Hepatic stellate cell (primary cell): ENCODE measurements at places on chromosomes 16 and 17.

- no peak for DNase-seq
These were observed 603.4 kb downstream of the KCNJ2 start for GRCh38 chr17:70772761-70773160.

DNA sequence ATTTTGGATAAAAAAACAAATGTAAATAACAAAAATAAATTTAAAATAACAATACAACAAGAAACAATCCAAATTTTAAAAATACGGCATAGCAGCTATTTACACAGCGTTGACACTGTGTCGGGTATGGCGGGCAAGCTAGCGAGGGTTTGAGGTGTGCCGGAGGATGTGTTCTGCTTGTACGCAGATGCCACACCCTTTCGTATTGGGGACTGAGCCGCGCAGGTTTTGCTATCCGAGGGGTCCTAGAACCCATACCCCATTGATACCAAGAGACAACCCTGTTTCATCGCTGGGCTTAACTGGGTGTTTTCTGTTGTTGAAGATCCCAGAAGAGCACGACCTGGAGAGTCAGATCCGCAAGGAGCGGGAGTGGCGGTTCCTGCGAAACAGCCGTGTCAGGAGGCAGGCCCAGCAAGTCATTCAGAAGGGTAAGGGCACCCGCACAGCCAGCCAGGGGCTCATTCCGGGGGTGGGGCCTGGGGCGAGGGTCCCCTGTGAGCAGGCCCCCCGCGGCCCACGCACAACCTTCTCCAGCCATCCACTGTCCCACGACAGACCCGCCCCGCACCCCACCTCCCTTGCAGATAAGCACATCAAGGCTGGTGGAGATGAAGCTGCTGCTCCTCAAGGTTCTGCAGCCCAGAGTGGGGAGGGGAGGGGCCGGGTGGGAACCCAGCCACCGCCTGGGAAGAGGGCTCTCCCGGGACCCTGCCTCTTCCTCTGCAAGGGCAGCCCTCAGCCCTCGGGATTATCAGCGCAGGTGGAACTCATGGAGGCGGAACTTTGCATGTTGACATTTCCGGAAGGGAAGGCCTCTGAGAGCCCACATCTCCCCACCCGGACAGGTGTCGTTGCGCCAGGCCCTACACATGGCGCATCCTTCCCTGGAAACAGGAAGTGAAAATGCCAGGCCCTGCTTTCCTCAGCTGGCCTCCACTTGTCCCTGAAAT, 51.2 kb upstream of the CHMP6 start:
- no peak for DNase-seq

DNA sequence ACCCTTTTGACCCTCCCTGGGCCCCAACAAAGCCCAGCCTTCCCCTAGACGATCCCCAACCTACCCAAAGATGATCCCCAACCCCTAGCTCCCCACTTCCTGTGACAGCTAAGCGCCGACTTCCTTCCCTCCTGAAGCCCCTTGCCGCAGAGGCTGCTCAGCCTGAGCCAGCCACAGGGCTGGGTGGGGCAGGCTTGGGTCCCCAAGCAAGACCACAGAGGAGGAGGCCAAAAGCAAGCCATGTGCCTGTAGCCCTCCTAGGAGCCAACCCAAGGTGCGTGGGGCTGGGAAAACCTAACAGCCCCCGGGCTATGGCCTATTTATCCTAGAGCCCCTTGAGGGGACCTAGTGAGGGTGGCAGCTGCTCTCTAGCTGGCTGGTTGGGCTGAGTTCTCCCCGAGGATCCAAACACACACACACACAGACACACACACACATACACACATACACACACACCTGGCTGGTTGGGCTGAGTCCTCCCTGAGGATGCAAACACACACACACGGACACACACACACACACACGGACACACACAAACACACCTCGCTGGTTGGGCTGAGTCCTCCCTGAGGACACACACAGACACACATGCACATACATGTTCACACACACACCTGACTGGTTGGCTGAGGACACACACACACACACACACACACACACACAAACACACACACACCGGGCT, 4.8 kb downstream of the ARRB2 start:
- DNase-seq = no peak

DNA sequence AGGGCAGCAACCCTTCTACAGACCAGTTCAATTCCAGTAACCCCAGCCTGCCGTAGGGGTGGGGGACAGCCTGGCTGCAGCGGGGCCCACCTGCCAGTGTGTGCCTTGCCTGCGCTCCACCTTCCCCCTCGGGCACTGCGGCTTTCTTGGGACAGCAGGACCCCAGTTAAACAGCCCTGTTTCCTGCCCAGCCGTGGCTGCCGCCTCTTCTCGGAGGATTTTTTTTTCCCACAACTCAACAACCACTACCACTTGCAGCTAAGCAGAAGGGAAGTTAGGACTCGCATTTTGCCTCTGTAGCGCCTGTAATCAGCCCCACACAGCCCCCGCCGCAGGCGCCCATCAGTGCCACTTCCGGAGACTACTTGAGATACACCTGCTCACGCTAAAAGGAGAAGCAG, 76.1 kb downstream of the RAI1 start:
- DNase-seq = no peak

DNA sequence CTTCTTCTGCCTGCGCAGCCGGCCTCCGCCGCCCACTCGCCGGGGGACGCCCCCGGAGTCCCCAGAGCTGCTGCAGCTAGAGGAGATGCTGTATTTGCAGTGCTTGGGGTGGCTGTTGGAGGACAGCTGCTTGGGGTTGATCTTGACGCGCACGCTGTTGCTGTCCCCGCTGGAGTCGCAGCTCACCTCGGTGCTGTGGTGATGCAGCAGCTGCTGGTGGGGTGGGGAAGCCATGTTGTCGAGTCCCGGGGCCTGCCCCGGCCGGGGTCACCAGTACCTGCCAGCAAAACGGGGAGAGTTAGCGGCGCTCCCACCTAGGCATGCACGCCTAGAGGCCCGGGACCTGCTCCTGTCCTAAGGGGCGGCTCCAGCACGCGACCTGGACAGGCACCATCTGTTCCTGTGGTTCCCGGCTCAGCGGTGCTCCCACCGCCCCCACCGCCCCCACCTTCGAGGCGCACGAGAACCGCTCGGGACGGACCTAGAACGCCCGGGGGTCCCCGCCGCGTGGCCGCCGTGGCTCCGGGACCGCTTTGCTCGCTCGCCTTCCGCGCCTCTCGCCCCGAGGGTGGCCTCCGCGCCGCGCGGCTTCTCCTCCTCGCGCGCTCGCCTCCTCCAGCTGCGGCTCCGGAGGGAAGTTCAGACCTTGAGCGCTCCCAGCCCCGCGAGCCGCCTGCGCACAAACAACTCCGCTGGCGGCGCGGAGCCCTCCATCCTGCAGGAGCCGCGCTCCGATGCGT, 863 bp downstream of the ADCY9 start:
- DNase-seq = peak; percentile 86

DNA sequence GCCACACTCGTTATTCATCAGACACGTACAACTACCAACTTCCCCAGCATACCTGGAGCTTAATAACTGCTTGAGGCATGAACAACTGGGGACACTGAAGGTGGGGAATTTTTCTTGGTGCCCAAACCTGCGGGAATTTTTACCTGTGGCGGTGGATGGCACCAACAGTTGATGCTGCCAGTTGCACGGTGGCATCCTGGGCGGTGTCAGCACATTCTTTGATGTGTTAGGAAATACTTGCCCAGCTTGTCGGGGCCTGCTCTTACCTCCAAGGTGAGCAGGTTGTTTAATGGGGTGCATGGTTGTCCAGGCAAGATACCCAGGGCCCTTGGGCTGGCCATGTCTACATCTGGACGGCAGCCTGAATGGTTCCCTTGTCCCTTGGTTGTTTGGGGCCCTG, 79.6 kb downstream of the CRISPLD2 start:
- DNase-seq = no peak

- DNase-seq = no peak
These were observed 6.8 kb upstream of the CAVIN1 start for GRCh38 chr17:42429726-42430447.

GRCh38 chr16:66052745-66053144, 313.7 kb upstream of the CDH5 start:
- DNase-seq = no peak

- no peak for DNase-seq
These were observed 551.1 kb upstream of the CDH11 start for GRCh38 chr16:65672960-65673359.

DNA sequence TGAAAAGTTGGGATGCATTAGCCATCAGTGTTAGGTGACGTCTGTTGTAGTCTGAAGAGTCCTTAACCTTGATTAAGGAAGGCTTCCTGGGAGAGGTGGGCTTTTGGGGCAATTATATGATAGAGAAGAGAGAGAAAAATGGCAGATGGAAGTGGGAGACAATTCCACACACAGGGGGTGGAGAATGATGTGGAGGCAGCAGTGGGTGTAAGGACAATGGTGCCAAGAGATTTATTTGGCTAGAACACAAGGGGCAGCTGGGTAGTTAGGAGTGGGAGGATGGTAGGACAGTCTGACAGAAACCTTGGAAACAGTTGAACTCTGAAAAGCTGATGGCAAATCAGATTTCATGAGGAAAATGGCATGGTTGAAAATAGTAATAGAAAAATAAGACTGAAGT, 10.7 kb upstream of the DUSP14 start:
- DNase-seq = no peak

DNA sequence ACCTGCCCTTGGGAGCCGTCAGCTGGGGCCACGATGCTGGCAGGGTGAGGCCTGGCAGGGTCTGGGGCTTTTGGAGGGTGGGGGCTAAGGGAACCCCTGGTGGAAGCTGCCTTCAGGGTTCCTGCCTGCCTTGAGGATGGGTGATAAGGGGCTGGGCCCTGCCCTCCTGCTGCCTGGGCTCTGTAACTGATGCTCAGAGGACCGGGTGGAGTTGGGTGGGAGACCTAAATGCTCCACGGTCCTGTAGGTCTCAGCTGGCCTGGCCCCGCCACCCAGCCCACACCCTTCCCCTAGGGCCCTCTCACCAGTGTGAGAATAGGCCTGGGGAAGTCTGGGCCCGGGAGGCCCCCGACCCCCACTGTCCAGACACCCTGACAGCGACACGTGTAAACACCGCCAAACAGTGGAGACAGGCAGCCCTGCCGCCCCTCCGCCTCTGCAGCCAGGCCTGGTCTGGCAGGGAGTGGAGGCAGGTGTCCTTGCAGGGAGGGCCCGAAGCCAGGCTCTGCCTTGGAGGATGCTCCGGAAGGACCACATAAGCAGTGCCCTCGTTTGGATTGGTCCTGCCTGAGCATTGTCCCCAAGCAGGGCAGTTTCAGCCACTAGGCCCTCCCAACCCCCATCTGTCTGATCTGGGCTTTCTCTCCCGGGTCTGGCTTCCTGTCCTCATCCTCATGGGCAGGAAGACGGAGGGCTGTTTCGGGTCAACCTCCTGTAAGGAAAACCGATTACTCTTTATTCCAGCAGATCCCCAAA, 6.5 kb upstream of the BAHCC1 start:
- peak; percentile 66 for DNase-seq

- no peak for DNase-seq
These were observed 38.8 kb upstream of the TRAP1 start for GRCh38 chr16:3756113-3756512.

- no peak for DNase-seq
These were observed 7.1 kb downstream of the CYB5D2 start for GRCh38 chr17:4150096-4150495.

DNA sequence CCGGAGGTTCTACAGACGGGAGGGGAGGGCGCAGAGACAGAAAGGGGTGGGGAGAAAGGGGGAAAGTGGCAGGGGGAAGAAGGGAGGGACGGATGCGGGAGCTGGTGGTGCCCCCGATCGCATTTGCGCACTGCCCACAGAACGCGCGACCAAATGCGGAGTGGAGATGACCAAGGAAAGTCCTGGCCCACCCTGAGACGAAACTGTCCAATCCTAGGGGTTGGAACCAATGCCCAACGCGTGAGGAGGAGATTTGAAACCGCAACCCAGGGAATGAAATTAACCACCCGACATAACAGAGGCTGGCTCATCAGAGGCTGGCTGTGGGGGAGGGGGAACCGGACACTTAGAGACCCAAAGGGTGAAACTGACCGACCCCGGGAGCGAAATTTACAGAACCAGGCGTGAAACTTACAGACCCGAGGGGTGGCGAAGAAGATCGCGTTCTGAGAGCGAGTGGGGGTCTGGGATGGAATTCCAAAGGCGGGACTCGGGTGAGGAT, 1.4 kb downstream of the HES7 start:
- DNase-seq = peak; percentile 71

DNA sequence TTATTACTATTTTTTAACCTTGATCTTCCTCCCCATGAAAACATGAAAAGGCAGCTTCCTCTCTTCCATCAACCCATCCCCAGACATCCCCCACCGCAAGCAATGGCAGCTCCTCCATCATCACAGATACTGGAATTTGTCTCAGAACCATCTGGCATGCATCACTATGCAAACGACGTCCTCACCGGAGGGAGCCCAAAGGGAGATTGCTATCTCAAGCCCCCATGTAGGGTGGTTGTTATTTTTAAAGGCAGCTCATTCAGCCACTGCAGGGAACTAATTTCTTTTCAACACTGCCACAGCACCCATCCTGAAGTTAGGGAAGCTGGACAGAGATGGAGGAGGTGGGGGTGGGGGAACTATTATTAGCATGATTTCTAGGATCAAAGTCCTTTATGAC, 222.5 kb downstream of the FOXL1 start:
- no peak for DNase-seq

DNA sequence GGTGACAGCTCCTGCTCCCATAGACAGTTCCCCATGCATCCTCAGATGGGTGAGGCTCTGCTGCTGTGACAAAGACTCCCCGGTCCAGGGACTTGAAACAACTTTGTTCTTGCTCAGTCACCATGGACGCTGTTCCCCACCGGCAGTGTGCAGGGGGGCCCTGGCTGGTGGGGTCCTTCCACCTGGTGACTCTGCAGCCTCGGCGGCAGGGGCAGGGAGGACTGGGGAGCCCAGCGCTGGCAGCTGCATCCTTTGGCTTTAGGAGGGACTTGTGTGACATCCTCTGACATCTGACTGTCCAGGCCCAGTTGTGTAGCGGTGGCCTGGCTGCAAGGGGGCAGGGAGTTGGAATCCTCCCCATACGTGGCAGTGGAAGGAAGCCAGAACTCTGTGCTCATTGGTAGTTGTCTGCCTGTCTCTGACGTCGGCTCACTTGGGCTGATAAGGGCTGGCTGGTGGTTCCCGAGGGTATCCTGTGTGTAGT, 107.3 kb downstream of the CMIP start:
- DNase-seq = peak; percentile 52
